OCI-M1 (cell line): ENCODE measurements at places on chromosomes 11 and 22.

- DNase-seq: no peak
Observed at GRCh38 chr11:116703421-116703820, 69.4 kb downstream of the BUD13 start.

DNA sequence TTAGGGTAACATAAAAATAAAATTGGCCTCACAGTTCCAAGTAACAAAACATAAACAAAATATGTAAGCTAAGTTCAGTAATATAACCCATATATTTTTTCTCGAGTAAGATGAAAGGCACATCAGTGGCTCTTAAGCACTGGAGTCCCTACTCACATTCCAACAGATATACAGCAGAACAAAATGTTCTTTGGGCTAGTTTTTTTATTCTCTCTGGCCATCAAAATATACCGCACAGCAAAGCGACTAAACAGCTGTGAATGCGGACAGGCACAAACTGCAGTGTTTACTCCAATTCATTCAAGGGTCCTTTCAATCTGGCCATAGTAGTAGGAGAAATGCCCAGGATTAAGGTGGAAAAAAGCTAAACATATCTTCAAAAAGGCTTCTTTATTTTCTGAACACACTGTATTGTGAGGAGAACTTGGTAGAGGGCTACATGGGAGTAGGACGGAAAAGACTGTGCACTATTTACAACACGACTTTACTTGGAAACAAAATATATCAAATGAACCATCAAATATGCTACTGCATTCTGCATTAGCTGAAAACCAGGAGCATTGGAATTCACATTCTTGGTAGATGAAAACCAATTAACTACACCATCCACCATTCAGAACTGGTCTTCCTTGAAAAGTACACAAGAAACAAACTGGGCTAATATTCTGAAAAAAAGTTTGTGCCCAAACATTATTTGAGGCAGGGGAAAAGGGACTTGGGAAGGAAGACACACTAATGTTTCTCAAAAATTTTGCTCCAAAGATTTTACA is 4.4 kb downstream of the CDON start:
- no peak for DNase-seq

GRCh38 chr22:38963872-38964271 is 6.5 kb downstream of the APOBEC3A start:
- peak; percentile 4 for DNase-seq

GRCh38 chr11:29989174-29989970 is 27.5 kb downstream of the KCNA4 start:
- no peak for DNase-seq

GRCh38 chr11:68038718-68039525 is at the start of gene TCIRG1:
Gene TCIRG1, plus strand, starts transcription at chr11:68039025. Its CDS starts 2,247 bp downstream, at chr11:68041272.
- DNase-seq: no peak

DNA sequence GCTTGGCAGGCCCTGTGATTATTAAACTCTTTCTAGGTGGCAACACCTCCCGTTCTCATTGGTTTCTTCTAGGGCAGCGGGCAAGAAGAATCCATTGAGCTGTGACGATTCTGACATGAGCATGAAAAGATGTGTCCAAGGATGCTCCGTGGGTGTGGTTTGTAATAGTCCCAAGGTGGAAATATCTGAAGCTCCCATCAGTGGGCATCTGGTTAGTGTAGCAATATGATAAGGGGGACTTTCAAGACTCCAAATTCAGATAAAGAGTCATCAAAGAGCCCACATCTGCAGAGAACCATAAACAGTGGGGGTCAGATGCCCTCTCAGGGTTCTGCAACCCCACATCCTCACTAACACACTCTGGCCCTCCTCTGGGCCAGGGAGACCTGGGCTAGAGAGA is 42.6 kb downstream of the TST start:
- DNase-seq: no peak

- no peak for DNase-seq
Observed at GRCh38 chr11:73977856-73978519, 4.7 kb downstream of the UCP2 start.

DNA sequence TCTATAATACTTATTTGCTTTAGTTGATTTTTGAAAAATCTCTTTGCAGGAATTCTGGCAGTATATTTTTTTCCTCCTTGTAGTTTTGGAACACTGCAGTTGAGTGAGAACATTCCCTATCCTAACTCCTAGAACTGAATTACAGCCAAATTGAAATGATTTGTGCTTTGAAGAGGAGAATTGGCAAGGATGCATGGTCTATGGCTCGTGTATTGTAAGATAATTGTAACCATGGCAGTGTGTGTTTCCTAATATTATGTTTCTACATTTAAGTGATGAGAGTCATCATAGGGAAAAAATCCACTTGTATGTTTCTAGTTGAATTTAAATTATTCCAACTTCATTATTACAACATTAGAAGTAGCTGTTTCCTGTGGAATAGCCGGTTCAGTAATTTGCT is 80.9 kb upstream of the MYO18B start:
- DNase-seq: no peak

- DNase-seq: no peak
Observed at GRCh38 chr11:33689501-33689900, 11.1 kb downstream of the C11orf91 start.

- no peak for DNase-seq
Observed at GRCh38 chr22:30864441-30865420, 103.8 kb downstream of the MORC2 start.

- peak; percentile 73 for DNase-seq
Observed at GRCh38 chr11:62024936-62025486, 57.6 kb upstream of the FTH1 start.

DNA sequence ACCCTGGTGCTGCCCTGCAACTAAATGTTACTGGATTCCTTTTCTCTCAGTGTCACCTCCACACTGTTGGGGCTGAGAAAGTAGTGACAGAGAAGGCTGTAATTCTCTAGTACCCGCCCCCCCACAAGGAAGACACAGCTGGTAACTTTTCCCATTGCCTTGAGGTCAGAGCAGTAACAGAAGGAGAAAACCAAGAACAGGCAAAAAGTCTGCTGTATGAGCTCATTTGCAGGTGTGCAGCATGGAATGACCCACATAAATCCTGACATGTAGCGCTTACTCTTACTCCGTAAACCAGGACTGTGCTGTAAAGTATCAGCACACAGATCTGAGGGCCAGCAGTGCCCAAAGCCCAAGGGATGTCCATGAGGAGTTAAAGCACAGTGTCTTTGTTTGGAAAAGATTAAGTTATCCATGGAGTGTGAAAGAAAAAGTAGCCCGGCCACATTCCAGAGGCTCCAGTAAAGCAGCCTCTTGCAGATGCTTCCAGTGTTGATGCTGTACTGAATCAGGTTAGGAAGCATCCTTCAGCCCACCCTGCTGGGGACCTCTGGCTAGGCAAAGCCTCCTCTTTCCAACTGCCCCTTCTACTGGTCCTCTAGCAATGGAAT is 120.7 kb downstream of the PLEKHA7 start:
- DNase-seq: no peak

GRCh38 chr11:6365659-6366058 is 24.6 kb upstream of the SMPD1 start:
- no peak for DNase-seq

- no peak for DNase-seq
Observed at GRCh38 chr22:30054764-30055069, 25.5 kb upstream of the HORMAD2 start.

- DNase-seq: no peak
Observed at GRCh38 chr11:92008249-92008648, 216.4 kb upstream of the FAT3 start.

DNA sequence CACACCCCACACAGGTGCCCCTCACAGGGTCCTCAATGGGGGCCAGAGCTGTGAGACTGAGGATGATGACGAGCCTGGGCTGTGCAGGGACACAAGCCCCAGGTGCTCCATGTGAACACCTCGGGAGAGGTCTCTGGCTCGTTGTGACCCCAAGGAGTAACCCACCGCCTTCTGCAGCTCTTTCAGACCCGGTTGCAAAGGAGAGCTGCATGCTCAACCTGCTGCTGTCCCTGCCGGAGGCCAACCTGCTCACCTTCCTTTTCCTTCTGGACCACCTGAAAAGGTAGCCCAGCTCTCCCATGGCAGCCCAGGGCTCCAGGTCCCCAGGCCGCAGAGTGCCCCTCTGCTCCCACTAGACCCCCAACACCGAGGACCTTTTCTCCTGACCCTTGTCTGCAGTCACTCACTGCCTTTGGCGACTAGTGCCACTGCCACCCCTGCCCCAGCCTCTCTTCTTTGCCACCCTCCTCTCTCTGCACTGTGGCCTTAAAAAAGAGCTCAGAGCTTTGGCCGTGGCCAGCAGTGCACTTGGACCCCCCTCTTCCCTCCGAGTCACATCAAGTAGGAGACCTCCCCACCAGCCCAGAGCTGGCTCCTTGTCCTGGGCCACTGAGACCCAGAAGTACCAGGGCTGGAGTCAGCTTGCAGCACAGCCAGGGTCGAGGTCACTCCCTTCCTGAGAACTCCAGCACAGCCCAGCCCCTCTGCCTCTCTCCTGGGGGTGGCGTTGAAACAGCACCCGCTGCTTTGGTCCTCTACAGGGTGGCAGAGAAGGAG is 133.7 kb downstream of the BCR start:
- DNase-seq: no peak

- no peak for DNase-seq
Observed at GRCh38 chr11:127625402-127625801, 624.8 kb upstream of the KIRREL3 start.

- no peak for DNase-seq
Observed at GRCh38 chr11:62498031-62498430, 48.6 kb downstream of the AHNAK start.

DNA sequence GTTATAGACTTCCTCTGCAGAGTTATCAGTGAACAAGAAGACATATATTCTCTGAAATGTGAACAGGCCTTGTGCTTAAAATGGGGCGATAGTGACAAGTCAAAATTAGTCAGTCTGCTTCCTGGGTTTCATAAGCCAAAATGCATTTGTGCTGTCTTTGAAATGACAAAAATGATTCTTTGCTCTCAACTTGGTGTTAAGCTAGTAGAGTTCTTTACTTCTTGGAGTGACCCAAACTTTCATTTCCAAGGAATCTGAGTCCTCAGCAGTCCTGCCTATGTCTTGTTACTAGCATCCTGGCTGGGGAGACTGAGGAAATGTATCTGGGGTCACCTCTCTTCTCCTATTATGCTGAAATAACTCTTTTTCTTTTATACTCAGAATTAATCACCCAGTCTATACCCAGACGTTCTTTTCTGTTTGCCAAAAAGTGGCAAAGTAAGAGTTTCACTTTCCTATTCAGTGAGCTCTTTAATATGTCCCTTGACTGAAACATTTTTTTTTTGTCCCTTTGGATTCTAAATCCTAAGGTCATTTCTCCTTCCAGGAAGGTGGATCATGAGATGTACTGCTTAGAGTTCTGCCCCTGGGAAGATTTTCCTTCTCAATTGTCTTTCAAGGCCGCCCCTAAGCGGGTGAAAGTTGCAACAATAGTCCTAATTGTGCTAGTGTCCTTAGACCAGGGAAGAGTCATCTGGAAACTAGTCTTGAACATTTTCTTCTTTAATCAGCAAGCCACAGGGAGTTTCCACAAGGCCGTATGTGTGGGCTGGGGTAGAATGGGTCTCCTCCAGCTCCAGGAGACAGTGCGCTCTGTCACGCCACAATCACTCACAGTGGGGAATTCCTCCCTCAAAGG is 53.0 kb upstream of the RDX start:
- DNase-seq: peak; percentile 52

- DNase-seq: no peak
Observed at GRCh38 chr11:34679681-34680080, 58.8 kb downstream of the EHF start.

- no peak for DNase-seq
Observed at GRCh38 chr11:60912851-60913528, 968 bp upstream of the TMEM109 start.

DNA sequence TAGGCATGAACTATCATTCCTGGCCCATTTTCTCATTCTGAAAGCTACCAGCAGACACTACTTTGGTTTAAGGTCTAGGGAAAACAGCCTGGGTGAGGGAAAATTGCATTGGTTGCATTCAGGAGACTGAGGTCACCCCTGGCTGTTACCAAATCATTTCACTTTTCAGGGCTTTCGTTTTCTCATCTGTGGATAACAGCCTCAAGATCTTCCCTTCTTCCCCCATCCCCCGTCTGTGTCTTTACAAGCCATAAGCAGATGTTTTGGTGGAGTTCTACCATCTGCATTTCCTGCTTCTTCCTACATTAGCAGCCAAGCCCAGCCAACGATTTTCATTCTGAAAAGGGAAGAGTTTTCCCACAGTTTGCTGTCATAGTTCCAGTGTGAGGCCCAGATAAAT is 130.4 kb downstream of the HIPK3 start:
- DNase-seq: peak; percentile 11

DNA sequence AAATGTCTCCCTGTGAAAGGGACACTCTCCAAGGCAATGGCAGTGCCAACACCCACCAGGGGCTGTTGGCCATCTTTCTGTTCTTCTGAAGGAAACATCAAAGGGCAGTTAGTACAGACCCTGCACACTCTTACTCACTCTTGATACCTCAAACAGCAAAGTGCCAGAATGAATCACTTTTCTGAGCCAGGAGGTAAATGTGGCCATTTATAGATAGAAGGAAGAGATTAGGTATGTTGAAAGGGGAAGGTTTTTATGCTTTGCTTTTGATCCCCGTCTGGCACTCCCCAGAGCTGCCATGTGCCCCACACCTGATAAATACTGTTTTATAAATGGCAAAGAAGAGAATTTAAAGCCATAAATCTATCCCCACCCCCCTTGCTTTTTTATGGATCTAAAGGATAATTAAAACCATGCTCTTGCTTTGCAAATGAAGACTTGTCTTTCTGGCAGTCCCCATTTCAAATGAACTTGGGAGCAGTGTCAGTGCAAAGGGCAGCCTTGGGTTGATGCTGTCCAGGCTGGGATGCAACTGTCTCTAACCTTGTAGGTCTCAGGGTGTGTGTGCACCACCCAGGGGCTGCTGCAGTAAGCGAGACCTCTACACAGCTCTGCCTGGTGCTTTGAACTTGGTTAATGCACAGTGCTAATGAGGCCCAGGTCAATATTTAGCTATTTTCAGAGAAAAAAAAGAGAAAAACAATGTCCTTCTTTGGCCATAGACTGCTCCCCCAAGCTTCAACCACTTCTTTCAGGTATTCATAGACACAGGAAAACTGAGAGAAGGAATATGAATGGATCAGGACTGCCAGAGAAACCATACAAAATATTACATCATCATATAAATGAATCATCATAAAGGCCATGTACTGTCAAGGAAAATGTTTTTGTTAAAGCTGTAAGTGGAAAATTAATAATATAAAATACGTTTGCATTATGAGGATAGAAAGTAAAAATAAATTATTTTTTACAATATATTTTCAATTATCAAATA is 207.5 kb downstream of the ETS1 start:
- DNase-seq: no peak

DNA sequence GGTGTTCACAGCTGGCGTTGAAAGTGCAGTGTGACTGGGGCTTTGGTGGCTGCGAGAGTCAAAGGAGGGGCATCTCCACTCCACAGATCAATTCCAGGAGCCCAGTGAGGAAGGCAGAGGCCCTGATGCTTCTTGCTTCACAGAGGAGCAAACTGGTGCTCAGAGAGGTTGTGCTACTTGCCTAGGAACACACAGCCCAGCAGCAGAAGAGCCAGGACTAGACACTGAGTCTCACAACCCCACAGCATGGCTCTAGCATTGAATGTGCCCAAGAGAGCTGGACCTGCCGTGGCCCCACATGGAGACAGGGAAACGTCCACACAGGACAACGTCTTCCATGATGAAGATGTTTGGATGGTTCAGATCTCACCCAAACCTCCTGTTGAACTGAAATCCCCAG is 33.3 kb downstream of the LINC01488 start:
- no peak for DNase-seq
